ENCODE measurements at places on chromosomes 6 and 20.

DNA sequence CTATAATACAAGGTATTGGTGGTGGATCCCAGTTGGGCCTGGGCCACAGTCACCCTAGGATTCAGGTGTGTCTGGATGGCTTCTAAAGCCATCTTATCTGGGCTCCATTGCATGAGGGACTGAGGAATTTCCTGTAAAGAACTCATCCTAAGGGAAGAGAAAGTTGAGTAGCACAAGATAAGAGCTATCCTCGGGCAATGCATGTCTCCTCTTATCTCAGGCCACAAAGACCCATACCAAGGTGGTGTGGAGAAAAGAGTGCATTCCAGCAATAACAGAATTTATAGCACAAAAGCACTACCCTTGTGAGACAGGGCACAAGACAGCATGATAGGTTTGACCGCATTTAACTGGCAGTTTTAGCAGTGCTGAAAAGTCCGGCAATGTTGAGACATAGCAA lies 14.3 kb upstream of the MTRF1L start:
- no peak for DNase-seq

DNA sequence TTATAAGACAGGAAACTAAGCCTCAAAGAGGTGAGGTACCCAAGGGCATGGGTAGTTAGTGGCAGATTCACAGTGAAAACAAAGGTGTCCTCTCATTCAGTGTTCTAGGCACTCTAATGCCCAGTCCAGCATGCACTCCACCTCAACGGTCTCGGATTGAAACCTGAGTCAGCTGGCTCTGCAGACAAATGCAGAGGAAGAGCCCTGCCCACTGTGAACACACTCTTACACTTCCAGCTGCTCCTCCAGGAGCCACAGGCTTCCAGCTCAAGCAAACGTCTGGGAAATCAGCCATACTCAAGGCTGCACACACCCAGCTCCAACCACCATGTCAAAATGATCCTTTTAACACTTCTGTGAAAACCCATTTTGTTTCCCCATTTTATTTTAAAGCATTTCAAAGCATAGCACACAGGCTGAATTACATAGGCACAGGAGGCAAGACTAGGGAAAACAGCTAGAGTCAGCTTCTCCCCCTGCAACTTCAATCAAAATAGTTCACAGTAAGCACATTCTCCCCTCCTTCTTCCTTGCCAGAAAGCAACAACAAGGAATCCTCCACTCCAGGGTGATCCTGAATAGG lies 3.0 kb upstream of the IL17A start:
- DNase-seq = no peak

- no peak for DNase-seq
Measured at GRCh38 chr6:128412680-128413079, 107.7 kb downstream of the PTPRK start.

- DNase-seq = no peak
Measured at GRCh38 chr6:15256538-15257271, 10.8 kb downstream of the JARID2 start.
